ENCODE measurements at places on chromosomes 6 and 20. TPM values are rescaled to one million over a fixed set of nuclear protein-coding genes. Genes with fewer than 3 reads are reported as not detected.

Gene ZNF311
- 0.35 TPM for total RNA-seq

DNA sequence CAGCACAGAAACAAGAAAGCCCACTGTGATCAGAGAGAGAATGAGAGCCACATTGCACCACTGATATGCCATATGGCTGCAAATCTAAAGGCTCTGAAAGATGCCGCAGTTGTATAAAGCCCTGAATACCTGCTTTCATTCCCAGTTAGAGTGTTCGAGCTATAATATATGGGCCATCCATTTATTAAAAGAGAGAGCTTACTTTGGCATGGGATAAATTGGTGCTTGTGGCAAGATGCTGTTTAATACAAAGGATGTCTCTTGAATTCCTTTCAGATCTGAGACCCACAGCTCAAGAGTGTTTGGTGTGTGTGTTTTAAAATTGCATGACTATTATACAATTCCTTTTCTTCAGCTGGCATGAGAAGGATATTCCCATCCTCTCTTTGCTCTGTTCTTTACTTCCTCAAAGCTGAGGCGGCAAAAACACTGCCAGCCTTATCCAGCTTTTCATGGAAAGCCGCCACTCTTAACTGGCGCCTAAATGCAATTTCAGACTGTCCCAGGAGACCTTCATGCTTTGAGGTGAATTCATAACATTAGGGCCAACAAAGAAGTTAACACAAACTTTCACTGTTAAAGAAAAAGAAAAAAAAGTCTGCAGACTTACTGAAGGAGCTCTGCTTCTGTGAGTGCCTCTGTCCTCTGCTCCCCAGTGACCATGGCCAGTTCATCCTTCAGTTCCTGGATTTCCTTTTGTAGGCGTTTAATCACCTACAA lies 147.6 kb downstream of the KIF6 start:
- no peak overlapping the region for H3K27ac ChIP-seq
- no peaks in the 10 kb centered on the region for H3K36me3 ChIP-seq
- no peaks in the 10 kb centered on the region for H3K27me3 ChIP-seq
- no peaks in the 10 kb centered on the region for H3K4me1 ChIP-seq
- no peak for DNase-seq
- no peak overlapping the region for H3K4me3 ChIP-seq

DNA sequence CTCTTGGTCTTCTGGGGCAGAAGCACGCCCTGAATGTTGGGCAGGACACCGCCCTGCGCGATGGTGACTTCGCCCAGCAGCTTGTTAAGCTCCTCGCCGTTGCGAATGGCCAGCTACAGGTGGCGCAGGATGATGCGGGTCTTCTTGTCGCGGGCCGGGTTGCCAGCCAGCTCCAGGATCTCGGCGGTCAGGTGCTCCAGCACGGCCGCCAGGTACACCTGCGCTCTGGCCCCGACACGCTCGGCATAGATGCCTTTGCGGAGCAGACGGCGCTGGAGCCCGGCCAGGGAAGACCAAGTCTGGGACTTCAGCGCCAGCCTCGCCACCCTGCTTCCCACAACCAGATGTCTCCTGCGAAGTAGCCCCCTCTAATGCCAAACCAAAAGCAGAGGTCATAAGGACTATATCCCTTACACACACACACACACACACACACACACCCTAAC lies 8.0 kb upstream of the SLC17A3 start:
- no peak overlapping the region for H3K4me3 ChIP-seq
- no peaks in the 10 kb centered on the region for H3K4me1 ChIP-seq
- H3K36me3 ChIP-seq = no peaks in the 10 kb centered on the region
- no peaks in the 10 kb centered on the region for H3K27me3 ChIP-seq

- H3K27ac ChIP-seq = no peak overlapping the region
- H3K36me3 ChIP-seq = no peaks in the 10 kb centered on the region
- no peaks in the 10 kb centered on the region for H3K27me3 ChIP-seq
- H3K4me3 ChIP-seq = no peak overlapping the region
- no peaks in the 10 kb centered on the region for H3K4me1 ChIP-seq
These were observed 62.6 kb upstream of the ADGRB3 start for GRCh38 chr6:68572525-68572924.

DNA sequence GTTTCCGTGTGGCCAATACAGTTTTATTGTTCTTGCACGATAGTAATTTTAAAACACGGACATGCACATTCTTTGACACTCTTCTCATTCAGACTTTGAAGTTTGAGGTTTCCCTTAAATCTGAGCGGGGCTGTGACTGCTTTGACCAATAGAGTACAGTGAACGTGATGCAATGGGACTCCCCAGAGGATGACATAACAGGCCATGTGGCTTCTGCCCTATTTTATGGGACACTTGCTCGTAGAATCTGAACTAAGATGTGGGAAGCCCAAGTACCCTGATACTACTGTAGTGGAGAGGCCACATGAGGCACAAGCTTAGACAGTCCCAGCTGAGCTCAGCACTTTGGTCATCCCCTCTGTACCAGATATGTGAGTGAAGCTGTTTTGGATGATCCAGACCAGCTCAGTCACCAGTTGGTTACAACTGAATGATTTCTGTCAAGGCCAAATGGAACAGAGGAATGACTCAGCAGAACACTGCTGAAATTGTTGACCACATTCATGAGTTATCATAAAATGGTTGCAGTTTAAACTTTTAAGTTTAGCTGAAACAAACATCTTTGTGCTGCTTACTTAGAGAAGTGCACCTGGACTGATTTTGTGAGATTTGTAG lies 279.4 kb downstream of the RFPL4B start:
- peaks cover 4% of the 10 kb centered on the region for H3K4me1 ChIP-seq
- H3K27me3 ChIP-seq = no peaks in the 10 kb centered on the region
- no peak overlapping the region for H3K4me3 ChIP-seq

- H3K27me3 ChIP-seq = no peaks in the 10 kb centered on the region
- H3K4me1 ChIP-seq = no peaks in the 10 kb centered on the region
- DNase-seq = no peak
- no peak overlapping the region for H3K27ac ChIP-seq
These were observed 241.2 kb upstream of the PREP start for GRCh38 chr6:105644073-105644489.

Gene OR2J3
- total RNA-seq = not detected

DNA sequence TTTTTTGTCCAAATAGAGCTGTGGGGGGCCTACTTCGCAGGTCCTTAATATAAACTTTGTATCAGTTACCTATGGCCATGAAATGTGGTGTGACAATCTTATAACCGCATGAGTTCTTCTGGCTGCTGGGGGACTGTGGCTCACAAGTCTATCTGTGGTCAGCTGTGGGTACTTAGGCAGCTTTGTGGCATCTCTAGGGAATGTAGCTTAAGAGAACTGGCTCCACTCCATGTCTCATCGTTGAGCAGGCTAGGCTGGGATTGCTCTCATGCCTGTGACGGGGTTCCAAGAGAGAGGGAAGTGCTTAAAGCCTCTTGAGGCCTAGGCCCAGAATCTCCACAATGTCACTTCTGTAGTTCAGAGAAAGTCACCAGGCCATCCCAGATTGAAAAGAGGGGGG lies 140.5 kb downstream of the BTBD3 start:
- H3K36me3 ChIP-seq = no peaks in the 10 kb centered on the region
- peaks cover 27% of the 10 kb centered on the region for H3K4me1 ChIP-seq
- H3K4me3 ChIP-seq = no peak overlapping the region
- no peak for DNase-seq

Gene C20orf141
- not detected for total RNA-seq

DNA sequence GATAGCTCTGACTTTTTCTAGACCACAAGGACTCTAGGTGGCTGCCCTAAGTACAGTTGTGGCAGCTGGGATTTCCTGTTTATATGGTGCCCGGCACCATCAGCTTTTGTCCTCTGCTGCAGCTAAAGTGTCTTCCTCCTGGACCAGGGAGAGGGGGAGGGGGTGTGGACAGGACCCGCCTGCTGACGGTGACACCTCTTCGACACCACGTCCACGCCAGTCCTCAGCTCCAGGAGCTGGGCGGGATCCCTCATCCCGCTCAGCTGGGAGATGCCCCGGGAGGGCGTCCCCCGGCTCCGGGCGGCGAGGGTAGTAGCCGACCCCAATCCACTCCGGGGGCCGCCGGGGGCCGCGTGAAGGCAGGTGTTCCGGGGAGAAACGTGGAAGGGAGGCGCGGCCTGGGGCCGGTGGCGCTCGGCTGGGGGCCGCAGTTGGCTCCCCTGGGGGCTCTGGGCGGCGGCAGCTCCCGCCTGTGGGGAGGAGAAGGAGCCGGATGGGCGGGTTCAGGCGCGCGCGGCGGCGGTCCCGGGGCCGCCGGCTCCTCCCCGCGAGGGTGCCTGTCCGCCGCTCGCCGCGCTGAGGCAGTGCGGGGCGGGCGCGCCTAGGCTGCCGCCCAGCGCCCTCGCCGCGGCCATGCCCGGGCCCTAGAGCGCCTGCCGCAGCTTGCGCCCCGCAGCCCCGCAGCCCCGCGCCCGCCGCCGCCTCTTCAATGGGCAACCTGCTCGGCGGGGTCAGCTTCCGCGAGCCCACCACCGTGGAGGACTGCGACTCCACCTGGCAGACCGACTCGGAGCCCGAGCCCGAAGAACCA lies at the start of gene OGFRL1:
OGFRL1 (plus strand) TSS at position 584 of the 811 bp plus-strand sequence; CDS start at position 710, 126 bp downstream.
- H3K27ac ChIP-seq = peak within 1 kb of the TSS; percentile 60
- H3K4me1 ChIP-seq = peaks cover 28% of the 10 kb centered on the region
- peak within 1 kb of the TSS; percentile 71 for H3K4me3 ChIP-seq
- DNase-seq = peak; percentile 56
- H3K36me3 ChIP-seq = no peaks in the 10 kb centered on the region
- no peaks in the 10 kb centered on the region for H3K27me3 ChIP-seq

DNA sequence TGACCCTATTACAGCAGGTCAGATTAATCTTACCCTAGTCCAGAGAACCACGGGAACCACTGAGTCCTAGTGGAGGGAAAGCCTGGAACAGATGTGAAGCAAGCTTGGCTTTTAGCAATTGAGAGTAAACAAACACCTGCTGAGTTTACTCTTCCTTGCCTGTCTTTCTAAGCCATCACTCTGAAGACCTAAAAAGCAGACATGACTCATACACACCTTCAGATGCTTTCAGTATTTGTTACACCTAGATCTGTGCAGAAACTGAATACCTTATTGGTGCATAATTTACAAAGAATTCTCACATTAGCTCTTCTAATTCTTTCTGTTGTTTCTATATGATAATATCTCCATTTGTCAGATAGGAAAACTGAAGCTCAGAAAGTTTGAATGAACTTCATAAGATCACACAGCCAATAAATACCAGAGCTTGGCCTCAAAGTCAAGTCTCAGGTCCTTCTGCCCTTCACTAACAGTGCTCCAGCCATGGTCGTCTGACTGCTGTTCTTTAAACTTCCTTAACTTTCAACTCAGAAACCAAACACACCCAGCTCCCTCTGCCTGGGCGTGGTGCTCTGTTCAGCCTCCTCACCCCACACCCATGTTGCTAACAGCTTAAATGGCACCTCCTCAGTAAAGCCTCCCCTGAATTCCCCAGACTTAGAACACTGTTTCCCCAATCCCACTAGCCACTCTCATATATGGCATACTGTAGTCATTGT lies 8.6 kb upstream of the GABBR1 start:
- H3K36me3 ChIP-seq = no peaks in the 10 kb centered on the region
- no peak overlapping the region for H3K4me3 ChIP-seq
- DNase-seq = no peak
- H3K27me3 ChIP-seq = no peaks in the 10 kb centered on the region

DNA sequence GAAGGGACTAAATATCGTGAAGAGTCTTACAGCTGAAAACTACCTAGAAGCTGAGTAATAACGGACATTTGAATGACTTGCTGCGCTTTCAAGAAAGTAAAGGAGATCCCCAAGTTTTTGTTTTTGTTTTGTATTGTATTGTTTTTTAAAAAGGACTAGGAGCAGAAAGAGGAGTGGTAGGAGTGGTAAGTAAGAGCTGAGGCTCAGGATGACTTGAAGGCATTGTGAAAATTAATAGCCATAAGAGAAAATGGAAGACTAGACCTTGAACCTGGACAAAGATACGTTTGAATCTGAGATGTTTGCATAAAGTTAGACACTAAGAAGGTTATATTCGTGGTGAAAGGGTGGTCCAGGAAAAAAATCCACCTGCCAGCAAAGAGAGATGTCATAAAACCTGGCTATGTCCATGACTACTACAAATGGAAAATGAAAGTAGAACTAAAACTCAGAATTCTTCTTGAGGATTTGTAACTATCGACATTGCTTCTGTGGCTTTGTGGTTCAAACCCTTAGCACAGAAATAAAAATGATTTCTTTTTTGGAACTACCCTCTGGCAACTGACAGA lies 824.8 kb upstream of the FLRT3 start:
- no peaks in the 10 kb centered on the region for H3K27me3 ChIP-seq
- H3K4me3 ChIP-seq = no peak overlapping the region
- no peak for DNase-seq
- H3K36me3 ChIP-seq = no peaks in the 10 kb centered on the region
- H3K4me1 ChIP-seq = no peaks in the 10 kb centered on the region

Gene CLVS2
- total RNA-seq = not detected

Gene SLA2
- total RNA-seq = not detected

Gene DUSP15
- not detected for total RNA-seq

DNA sequence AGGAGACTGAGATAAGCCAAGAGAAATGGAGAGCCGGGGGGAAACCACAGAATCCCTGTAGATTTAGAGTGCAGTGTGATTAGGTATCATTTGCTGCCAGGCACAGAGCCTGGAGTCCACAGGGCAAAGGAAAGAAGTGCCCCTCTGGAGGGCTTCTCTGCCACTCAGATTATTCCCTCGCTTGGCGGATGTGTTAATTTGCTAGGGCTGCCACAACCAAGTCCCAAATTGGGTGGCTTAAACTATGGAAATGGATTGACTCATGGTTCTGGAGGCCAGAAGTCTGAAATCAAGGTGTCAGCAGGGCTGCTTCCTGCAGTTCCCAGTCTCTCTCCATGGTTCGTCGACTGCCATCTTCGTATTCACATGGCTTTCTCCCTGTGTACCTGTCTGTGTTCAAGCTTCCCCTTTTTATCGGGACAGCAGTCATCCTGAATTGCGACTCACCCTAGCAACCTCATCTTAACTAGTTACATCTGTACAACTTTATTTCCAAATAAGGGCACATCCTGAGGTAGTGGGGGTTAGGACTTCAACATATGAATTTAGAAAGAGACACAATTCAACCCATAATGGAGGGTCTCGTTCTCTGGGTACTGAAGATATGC lies 122.2 kb downstream of the ANKRD60 start:
- no peak overlapping the region for H3K4me3 ChIP-seq
- H3K4me1 ChIP-seq = no peaks in the 10 kb centered on the region
- no peaks in the 10 kb centered on the region for H3K36me3 ChIP-seq

GRCh38 chr6:5786321-5786968 lies 220.3 kb downstream of the NRN1 start:
- no peak overlapping the region for H3K4me3 ChIP-seq
- no peaks in the 10 kb centered on the region for H3K27me3 ChIP-seq
- H3K27ac ChIP-seq = no peak overlapping the region
- no peaks in the 10 kb centered on the region for H3K36me3 ChIP-seq
- H3K4me1 ChIP-seq = no peaks in the 10 kb centered on the region

GRCh38 chr20:10788877-10789276 lies 115.1 kb upstream of the JAG1 start:
- no peak for DNase-seq
- H3K27ac ChIP-seq = no peak overlapping the region
- H3K27me3 ChIP-seq = no peaks in the 10 kb centered on the region
- H3K4me1 ChIP-seq = no peaks in the 10 kb centered on the region
- no peaks in the 10 kb centered on the region for H3K36me3 ChIP-seq
- H3K4me3 ChIP-seq = no peak overlapping the region

DNA sequence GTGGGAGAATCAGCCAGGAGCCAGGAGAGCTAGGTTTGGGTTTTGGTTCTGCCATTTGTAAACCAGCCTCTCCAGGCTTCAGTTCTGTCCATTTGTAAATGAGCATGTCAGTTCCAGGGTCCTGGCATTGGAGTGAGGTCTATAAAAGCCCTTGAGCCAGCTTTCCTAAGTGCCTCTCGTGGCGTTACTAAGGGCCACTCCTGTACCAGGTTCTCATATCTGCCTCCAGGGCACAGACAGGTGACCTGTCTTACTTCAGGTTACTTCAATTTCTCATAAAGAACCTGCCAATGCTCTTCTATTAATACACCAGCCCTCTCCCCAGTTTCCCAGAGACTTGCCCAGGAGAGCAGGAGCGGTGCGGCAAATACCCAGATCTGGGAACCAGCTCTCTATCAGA lies 101.9 kb downstream of the VEGFA start:
- no peak overlapping the region for H3K27ac ChIP-seq
- H3K27me3 ChIP-seq = peaks cover 15% of the 10 kb centered on the region
- DNase-seq = no peak
- no peaks in the 10 kb centered on the region for H3K36me3 ChIP-seq

All from endothelial cell of umbilical vein (primary cell).